ENCODE measurements at places on chromosomes 6 and 20.

DNA sequence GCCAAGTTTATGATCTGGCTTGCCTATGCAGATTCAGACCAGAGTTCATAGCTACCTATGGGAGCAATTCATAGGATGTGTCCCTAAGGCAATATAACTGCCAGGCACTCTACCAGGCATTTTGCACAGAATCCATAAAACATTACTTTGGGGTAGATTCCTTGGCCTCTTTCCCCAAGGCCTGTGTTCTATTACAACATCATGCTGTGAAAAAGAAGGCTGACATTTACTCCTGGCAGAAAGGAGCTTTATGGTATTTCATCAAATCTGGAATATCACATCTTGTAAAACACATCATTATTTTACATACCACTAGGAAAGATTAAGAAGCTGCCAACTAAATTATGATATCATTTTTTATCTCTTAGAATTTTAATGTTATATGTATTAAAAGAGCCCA is 287.0 kb upstream of the MARCKS start:
- DNase-seq, result no peak

GRCh38 chr20:59015812-59016711 is 3.2 kb upstream of the TUBB1 start:
- no peak for DNase-seq

GRCh38 chr6:144013486-144013909 is 5.4 kb upstream of the PLAGL1 start:
- peak; percentile 64 for DNase-seq

GRCh38 chr6:124812067-124812466 is 150.2 kb upstream of the RNF217 start:
- DNase-seq, result no peak

DNA sequence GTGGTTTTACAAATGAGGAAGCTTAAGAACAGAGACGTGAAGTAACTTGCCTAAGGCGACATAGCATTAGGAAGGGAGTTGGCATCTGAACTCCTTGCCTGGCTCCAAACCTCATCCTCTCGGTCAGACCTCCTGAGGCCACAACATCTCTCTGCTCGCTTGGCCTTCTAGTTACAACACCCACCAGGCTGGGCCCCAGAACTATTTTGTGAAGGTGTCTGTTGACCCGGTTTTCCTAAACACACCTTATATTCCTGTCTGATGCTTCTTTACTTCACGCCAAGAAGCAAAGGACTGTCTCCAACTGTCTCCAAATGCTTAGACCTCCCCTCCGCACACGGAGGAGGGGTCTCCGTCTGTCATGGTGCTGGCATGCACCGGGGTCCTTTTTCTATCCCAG is 326.6 kb downstream of the THBS2 start:
- DNase-seq, result no peak

DNA sequence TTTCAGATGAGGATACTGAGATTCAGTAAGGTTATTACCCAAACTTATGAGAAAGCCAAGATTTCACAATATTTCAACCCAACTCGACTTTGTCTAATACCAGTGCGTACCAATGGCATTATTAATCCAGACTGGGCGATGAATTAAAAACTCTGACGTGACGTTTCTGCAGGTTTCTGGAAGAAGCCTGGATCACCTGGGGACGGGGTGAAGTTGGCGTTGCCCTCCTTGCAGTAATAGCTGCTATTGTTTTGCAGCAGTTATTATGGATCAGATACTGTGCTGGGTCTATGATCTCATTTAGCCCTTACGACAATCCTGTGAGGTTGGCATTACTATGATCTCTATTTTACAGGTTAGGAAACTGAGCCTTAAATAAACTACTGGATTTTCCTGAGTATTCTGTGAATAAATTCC is 569 bp upstream of the CDC5L start:
- no peak for DNase-seq

DNA sequence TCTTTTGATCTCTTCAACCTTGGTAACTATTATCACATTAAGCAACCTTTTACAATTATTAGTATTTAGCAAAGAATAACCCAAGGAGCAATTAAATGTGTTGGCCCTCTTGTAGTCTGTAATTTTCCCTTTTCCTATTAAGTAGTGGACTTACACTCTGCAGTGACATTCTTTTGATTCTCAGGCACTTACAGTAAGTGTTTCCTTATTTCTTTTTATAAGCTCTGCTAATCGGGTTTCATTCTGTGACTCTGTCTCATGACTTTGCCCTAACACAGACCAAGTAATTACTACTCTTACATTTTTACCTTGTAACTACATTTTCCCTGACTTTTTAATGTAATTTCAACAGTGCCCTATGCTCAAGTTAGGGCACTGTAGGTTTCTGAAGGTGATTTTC is 104.0 kb upstream of the EPHA7 start:
- no peak for DNase-seq

GRCh38 chr6:1348675-1349074 is 36.8 kb downstream of the FOXQ1 start:
- no peak for DNase-seq

DNA sequence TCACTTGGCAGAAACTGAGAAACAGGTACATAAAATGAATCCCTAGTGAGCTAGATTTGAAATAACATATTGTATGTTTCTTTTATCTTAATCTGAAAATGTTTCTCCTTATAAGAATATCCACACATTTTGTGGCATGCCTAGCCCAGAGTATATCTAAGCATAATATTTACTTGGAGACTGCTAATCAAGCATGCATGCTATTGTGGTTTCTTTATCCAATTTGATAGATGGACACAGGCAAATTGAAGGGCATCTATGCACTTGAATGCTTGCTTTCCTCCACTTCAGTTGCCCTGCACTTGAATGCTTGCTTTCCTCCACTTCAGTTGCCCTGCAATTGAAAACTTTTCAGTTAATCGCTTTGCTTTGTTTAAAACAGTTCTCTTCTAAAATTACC is 729.8 kb downstream of the TBC1D32 start:
- DNase-seq, result no peak

DNA sequence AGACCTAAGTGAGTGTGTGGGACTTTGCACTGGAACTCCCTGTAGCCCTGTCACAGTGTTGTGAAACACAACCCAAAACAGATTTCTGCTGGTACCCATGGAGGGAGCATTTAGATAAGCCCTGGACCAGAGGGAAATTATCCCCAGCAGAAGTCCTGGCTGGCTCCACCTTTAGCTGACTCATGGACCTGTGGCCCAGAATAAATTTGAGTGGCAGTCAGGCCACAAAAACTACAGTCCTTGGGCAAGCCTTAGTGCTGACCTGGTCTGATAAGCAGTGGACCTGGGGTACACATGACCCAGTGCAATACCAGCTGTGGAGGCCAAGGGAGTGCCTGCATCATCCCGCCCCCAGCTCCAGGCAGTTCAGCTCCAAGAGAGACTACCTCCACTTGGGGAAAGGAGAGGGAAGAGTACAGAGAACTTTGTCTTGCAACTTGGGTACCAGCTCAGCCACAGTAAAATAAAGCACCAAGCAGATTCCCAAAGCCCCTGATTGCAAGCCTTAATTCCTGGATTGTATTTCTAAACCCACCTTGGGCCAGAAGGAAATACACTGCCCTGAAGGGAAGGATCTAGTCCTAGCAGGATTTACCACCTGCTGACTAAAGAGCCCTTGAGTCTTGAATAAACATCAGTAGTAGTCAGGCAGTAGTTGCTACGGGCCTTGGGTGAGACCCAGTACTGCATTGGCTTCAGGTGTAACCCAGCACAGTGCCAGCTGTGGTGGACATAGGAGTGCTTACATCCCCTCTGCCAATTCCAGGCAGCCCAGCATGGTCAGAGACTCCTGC is 140.4 kb upstream of the COL21A1 start:
- DNase-seq, result no peak

DNA sequence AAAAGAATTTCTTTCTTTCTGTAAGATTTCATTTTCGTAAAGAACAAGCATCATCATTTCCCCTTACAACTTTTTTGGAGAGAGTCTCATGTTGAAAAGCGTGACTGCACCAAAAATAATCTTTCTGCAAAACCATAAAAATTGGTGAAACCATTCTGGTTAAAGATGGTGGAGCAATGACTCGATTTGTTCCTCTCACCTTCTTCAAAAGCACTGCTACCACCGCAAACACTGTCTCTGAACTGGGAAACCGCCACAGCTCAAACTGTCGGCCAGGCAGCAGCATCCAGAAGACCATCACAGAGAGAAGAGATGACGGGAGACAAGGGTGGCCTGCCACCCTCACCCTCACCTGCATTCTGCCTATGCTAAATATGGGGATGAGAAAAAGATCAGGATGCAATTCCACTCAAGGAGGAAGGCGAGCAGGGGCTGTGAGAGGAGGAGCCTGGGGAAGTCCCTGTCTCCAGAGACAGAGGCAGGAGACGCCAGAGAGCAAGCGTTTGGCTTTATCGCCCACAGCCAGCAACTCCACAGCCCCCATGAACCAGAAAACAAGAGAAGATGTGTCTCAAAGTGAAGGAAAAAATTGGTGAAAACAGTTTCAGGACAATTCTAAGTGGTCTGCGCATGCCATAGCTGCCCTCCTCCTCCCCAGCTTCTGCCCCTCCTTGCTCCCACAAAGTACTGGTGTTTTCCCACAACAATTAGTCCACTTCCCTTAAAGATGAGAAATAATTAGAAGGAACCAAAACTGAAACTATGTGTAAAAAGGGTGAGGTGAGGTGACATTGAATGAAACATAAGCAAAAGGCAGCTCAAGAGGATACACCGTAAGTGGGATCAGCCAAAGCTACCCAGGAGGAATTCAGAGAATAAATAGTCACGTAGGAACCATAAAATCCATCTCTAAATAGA is 255.5 kb downstream of the KIF16B start:
- DNase-seq, result peak; percentile 3

DNA sequence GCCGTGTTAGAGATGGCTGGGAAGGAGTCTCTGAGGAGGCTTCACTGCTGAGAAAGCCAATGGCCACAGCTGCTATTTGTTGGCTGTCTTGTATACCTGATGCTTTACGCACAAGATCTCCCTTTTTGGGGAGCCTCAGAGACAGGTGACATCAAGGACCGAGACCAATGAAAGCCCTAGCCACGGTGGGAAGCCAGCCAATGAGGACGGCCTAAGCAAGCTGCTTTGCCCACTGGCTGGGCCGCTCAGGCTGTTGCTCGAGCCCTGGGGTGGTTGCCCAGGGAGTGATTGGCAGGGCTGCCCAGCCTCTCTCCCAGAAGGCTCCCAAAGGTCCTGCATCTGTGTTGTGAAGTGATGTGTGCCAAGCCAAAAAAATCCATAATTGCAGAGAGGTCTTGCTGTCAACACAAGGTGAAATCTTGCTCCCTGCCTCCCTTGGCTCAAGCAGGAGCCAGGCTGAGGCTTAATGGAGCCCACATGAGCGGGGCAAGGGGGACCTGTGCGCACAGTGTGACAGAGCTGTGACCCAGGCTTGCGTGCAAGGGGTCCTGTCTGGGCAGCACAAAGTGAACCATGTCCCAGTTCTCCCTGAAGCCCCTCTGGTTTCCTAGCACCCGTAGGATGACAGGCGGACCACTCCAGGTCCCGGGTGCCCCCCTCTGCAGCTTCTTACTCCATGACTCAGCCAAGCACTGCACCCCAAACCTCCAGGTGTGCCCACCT is 4.3 kb downstream of the MMP24OS start:
- DNase-seq, result no peak

DNA sequence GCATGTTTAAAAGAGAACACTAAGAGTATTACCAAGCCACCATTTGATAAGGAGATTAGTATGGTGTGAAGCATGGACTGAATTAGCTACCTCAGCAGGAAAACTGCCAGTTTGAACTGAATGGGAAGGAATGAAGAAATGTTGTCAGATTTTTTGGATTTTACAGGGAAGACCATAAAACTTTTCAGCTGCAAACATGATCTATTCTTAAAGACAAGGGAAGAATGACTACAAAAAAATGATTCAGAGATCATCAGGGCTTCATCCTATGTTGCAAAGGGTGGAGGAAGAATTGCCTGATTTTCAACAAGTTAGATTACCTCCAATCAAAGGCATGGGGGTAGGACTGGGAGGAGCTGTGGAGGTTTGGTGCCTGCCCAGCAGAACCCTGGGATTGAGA is 49.3 kb upstream of the MTRF1L start:
- no peak for DNase-seq

GRCh38 chr20:43900496-43900895 is 14.2 kb upstream of the TOX2 start:
- no peak for DNase-seq

GRCh38 chr6:161414180-161414579 is 140.3 kb upstream of the AGPAT4 start:
- DNase-seq, result no peak

- no peak for DNase-seq
Measured at GRCh38 chr6:30885481-30885998, 1.2 kb downstream of the DDR1 start.

DNA sequence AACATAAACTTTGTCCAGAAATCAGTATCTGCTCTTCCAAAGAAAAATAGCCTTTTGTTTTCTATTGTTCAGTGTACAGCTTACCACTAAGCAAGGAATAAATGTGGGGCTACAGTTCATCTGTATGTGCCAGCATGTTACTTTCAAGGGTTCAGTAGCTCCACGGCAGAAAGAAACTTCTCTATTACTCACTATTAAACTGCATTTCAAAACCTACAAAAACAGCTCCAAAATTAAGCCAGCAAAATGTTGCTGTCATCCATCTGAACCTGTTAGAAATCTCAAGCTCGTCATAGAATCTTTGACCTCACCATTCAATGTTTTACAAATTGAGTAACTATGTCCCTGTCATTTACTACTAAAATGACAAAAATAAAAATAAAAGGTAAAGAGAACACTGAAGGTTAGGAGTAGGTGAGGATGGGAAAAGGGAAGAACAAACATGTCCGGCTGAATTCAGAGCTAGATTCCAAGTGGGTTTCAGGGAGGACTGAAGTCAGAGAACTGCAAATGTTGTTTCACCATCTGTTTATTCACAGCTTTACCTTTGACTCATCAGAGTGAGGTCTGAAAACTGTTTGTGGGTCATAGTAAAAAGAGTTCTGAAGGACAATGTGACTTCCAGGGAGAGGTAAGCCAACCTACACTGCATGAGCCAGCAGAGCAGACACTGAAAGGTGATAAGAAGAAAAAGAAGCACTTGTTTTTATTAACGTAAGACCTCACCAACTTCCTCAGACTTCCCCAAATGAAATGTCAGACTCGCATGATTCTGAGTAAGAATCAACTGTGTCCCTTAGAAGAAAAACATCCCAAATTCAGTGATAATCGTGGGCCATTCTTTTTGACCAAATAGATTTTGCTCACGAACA is 62.0 kb downstream of the ATXN1 start:
- peak; percentile 82 for DNase-seq

All from activated CD4-positive, alpha-beta T cell treated with anti-CD3 and anti-CD28 coated beads, Interleukin-2, Interleukin-6, amounts not matched to agents 100 ng/mL and 50 ng/mL, durations not matched to agents 16 hours and 8 hours (primary cell).